ENCODE measurements at places on chromosomes 16 and 17.

GRCh38 chr16:81586417-81586816 lies 141.8 kb downstream of the CMIP start:
- no peak for DNase-seq

DNA sequence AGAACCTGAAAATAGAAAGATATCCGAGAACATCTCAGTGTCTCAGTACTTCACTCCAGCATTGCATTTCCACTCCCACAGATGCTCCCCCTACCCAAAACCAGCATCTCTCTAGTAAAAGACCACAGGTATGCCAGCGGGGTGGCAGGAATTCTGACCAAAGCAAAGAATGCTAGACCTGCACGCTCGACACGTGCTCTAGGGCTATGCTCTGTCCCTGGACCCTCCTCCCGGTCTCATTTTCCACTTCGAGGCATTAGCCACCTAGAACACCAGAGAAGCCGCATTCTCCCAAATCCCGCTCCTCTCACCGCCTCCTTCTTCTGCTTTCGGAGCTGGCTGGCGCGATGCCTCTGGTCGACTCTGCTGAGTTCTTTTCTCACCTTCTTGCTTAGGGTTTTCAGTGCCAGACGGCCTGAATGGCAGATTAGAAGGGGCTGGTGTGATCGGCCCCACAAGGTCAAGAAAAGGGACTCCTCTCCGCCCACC lies 487 bp downstream of the TSR1 start:
- no peak for DNase-seq

DNA sequence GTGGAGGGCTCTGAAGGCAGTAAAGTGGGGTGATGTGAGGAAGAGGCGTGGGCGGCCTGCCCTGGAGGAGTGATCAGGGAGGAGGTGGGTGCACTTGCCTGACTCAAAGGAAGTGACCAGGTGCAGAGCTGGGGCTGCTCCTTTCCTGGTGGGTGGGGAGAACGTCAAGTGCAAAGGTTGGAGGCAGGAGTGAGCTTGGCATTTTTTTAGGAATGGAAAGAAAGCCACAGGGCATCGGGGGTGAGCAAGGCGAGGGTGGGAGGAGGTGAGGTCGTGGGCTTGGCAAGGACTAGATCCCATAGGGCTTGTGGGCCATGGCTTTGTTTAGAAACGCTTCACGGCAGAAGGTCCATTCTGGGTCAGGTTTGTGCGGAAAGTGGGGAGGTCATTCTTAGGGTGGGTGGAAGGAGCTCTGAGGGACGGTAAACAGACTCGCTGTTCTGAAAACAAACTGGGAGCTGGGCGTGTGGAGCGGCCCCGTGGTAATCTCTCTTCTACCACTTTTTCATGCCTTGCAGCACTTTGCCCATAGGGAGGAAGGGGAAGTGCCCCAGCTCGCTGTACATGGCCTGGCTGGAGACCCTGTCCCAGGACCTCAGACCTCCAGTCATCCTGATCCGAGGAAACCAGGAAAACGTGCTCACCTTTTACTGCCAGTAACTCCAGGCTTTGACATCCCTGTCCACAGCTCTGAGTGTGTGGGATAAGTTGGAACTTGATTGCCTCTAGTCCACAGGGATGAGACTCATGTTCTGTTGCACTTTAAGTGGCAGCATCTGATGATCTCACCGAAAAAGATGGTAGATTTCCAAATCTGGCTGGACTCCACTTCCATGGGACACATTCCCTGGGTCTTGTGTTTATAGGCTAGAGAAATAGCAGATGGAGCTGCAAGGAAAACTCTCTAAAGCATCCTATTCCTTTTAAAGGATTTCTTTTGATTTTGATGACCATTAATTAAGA lies 18.9 kb upstream of the HERPUD1 start:
- no peak for DNase-seq

GRCh38 chr16:67406111-67406971 lies 9.9 kb downstream of the ZDHHC1 start:
- DNase-seq: no peak

- DNase-seq: no peak
Measured at GRCh38 chr17:66791347-66791746, 43.6 kb upstream of the CACNG5 start.

DNA sequence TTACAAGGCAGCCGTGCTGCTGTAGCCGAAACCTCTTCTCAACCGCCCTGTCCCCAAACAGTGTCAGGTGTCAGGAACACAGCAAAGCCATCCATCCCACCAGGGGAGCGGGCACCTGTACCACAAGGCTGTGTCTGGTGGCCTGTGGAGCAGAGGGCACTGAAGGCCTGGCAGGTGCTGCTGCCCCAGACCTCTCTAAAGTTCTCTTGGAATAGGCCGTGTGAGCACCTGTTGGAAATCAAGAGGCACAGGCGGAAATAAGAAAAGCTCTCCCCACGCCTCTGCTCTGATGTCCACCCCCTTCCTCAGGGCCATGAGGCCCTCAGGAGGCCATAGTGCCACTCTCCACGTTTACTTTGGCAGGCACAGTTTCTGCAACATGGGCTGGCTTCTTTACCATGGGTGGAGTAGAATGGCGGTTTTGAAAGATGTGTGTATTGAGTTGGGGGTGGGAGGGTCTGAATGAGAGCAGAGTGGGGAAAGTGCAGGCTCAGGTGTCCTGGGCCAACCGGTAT lies 99.9 kb upstream of the ZNF750 start:
- no peak for DNase-seq

GRCh38 chr17:79027274-79027924 lies 3.4 kb downstream of the C1QTNF1 start:
- DNase-seq: no peak

DNA sequence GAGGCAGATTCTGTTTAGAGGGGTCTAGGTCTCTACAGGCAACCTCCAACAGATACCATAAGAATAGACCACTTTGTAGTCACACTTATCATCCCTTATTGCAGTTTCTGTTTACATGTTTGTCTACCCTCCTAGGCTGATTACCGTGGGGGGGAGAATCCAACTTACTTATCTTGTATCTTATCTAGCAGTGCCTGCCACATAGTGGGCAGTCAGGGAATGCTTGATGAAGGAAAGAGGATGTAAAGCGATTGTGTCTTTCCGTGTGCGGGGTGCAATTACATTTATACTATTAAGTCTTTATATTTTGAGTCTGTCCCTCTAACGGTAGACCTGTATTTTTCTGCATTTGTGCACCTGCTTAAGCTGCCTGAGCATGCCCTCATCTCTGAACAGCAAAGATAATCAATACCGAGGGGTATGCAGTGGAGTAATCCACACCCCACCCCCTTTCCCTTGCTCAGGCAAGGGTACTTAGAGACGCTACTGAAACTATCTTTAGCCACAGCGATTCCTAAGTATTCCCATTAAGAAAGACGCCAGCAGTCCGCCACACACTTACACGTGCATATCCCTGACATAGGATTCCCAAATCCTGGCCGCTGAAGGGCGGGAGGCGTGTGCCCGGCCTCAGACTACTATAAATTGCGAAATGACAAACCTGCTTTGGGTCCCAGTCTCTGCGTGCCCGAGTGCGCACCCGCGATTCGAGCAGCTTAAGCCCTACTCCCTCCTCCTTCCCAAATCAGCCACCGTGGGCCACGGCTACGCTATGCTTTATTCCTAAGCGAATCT lies 635 bp upstream of the AATF start:
- DNase-seq: no peak

GRCh38 chr17:83084621-83085056 lies 5.2 kb downstream of the METRNL start:
- DNase-seq: no peak

GRCh38 chr17:37741341-37742115 lies 3.3 kb downstream of the HNF1B start:
- no peak for DNase-seq

- no peak for DNase-seq
Measured at GRCh38 chr16:27324851-27325301, 11.1 kb downstream of the IL4R start.

GRCh38 chr17:64984181-64984580 lies 64.9 kb upstream of the LRRC37A3 start:
- DNase-seq: no peak

GRCh38 chr16:70805380-70805779 lies 4.4 kb upstream of the VAC14 start:
- no peak for DNase-seq

DNA sequence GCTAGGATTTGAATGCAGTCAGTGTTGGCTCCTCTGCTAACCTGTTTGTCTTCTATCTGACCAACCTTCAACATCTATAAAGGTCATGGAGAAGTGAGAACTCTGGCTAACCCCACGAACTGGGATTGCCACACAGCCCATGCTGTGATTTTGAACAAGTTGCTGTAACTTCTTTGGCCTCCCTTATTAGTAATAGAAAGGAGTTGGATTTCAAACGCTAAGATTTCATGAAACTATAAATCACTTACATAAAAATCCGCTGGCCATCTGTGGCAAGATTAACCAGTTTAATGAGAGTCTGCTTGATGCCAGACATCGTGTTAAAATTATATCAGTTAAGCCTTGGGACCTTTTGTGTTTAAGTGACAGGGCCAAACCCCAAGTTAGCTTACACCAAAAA lies 53.4 kb downstream of the HSD17B2 start:
- DNase-seq: no peak

GRCh38 chr17:12940699-12941098 lies 77.1 kb downstream of the ELAC2 start:
- DNase-seq: no peak

- no peak for DNase-seq
Measured at GRCh38 chr17:61490540-61490975, 38.3 kb downstream of the TBX4 start.

- no peak for DNase-seq
Measured at GRCh38 chr17:45440161-45440778, 7.6 kb upstream of the ARHGAP27 start.

DNA sequence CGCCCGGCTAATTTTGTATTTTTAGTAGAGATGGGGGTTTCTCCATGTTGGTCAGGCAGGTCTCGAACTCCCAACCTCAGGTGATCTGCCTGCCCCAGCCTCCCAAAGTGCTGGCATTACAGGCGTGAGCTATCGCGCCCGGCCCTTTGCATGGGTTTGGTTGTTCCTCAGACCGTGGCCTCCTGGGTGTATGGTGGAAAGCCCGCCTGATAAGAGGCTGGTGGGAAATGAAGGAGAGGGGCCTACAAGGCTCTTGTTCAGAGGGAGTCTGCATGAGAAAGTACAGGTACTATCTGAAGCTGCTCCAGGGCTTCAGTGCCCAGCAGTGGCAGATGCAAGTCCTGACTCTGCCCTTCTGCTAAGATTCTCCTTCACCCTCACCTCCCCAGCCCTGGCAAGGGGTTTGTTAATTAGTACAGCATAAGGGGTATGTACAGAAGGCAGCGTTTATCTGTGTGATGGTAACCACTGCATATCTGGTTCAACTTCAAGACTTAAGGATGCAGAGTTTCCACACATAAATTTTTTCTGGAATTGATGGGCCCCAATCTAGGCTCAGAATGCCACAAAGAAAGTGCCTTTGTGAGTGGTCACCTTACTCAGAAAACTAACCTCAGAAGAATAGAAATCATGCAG lies 24.2 kb downstream of the GRB7 start:
- no peak for DNase-seq

DNA sequence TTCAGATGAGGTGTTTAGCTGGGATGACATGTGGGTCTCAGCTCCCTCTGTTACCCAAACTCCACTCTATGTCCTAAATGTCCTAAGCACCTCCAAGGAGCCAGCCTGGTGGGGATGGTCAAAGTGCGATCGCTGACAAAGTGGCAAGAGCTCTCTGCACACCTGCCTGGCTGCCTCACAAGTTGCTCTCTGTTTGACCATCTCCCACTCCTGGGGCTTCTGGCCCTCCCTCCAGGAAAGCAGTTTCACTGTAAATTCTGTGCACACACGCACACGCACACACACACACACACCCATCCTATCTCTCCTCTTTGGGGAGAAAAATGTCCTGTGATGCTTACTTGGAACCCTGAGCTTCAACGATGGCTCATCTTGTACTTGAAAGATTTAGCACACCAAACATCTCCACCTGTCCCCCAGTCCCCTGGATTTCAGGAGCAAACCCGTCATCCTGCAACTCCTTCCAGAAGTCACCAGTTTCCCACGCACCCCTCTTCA lies 1.7 kb downstream of the PITPNA start:
- DNase-seq: no peak

GRCh38 chr16:87115646-87116045 lies 201.5 kb downstream of the C16orf95 start:
- no peak for DNase-seq

DNA sequence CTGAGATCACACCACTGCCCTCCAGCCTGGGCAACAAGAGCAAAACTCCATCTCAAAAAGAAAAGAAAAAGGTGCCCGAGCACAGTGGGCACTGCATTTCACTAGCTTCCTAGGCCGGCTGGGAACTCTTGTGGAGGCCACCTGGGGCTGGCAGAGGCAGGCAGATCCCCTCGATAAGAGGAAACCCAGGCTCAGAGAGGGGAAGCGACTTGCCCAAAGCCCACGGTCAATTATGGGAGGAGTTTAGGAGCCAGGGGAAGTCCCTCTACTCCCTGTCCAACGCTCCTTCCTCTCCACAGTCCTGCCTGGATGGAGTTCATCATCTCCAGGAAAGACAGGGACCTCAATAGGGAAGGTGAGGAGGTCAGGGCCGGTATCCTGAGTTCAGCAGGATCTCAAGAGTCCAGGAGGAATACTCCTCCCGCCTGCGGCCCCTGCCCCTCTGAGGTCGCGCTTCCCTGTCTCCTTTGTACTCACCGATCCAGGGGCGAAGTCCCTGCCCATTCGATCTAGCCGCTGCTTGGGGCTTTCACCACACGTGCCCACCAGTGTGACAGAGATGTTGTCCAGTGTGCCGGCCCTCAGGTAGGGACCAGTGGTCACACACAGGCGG lies 841 bp downstream of the ALOXE3 start:
- no peak for DNase-seq

DNA sequence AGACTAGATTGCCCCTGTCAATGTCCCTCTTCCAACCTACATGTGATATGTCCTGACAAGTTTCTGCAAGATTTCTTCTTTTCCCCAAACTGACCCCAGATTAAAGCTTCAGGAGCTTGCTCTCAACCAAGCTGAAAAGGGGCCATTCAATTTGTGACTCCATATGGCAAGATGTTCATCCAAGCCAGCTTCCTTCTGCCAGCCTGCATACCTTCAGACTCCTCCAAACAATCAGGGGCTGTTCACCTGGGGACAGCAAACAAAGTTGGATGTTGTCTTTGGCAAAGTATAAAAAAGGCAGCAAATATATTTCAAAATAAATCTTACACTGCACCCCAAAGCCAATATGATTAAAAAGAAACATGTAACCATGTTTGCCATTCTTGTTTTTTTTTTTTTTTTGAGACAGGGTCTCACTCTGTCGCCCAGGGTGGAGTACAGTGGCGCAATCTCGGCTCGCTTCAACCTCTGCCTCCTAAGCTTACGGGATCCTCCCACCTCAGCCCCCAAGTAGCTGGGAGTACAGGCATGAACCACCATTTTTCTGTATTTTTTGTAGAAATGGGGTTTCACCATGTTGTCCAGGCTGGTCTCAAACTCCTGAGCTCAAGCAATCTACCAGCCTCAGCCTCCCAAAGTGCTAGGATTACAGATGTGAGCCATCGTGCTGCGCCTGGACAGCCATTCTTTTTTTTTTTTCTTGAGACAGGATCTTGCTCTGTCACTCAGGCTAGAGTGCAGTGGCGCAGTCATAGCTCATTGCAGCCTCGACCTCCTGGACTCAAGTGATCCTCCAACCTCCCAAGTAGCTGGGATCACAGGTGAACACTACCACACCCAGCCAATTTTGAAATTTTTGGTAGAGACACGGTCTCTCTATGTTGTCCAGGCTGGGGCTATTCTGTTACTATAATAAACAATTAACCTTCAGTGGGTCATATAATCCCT lies 50.0 kb upstream of the AKAP1 start:
- no peak for DNase-seq

- DNase-seq: no peak
Measured at GRCh38 chr16:66130296-66130905, 236.1 kb upstream of the CDH5 start.
